Cortex of kidney (tissue), 1 donor: ENCODE measurements at places on chromosomes 1 and 21.

GRCh38 chr1:16021681-16022080, at the start of gene CLCNKA:
TSS of gene CLCNKA (plus strand) at chr1:16022036. CDS start at chr1:16022620, 584 bp downstream.
- DNase-seq = no peak

DNA sequence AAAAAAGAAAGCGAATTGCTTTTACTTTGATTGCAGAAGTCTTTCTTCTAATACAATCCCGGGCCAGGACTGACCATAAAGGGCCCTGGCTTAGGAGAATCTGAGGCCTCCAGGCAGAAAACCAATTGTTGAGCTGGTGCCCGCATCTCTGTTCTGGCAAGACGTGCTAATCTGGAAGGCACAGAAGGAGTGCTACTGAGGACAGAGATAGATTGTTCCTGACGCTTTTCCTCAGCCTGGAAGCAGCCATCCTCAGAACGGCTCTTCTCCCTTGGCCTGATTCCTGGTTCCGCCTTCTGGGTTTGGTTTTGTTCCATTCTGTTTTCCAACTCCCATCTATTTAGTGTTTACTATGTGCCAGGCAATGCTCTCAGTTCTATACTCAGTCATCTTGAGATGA, 44.8 kb upstream of the SPOCD1 start:
- DNase-seq = no peak

DNA sequence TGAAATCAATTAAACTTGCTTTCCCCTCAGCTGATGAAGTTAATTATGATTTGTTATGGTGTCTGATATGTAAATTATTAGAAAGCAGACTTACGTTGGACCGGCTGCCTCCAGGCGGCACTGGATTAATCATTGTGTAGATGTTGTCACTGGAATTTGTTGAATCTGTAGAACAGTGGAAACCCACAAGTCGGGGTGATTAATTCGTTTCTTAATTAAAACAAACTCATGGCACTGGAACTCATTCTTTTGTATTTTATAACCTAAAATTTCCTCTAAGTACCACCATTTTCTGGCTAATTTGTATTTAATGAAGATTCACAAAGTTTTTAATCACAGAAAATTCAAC, 39.0 kb downstream of the MRPL37 start:
- no peak for DNase-seq

GRCh38 chr21:34891613-34891943, 157.5 kb downstream of the RUNX1 start:
- no peak for DNase-seq

- no peak for DNase-seq
These were observed 56.1 kb upstream of the SH3GLB1 start for GRCh38 chr1:86648255-86648654.

DNA sequence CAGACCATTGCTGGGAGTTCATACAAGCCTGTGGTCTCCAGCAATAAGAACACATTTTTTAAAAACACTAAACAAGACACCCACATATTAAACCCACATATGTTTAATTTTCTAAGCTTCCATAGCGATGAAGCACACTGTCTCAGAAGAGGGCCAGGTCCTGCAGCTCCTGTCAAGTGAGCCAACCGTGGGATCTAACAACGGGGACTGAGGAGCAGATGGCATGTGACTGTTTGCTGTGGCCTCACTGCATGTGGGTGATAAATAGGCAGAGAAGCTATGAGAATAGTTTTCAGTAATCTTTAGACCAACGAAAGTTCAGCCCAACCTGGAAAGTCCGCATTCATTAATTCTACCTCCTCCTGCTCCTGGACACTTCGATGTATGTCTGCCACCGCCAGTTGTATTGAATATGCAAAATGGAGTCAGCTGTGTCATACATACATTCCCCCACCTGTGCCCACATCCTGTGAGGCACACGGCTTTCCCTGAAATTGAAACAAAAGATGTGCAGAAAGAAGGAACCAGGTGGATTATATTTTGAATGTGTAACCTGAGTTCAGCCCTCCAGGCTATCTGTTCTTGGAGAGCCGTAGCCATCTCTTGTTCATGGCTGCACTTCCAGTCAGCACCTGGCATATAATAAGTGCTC, 88.2 kb downstream of the MIS18A start:
- DNase-seq = no peak

DNA sequence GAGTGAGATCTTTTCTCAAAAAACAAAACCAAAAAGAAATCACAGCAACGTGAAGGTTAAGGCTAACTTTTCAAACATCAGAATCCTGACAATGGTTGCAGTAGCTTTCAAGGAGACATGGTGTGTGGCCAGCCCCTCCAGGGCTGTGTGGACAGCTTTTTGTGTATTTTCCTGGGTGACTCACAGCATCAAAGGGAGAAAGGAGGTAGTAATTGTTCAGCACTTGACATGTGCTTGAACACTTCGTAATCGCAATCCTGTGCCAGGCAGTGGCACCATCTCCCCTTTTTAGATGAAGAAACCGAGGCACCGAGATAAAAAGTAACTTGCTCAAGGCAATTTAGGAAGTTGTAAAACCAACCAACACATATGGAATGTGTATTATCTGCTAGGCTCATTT, 10.3 kb downstream of the NBL1 start:
- DNase-seq = no peak

DNA sequence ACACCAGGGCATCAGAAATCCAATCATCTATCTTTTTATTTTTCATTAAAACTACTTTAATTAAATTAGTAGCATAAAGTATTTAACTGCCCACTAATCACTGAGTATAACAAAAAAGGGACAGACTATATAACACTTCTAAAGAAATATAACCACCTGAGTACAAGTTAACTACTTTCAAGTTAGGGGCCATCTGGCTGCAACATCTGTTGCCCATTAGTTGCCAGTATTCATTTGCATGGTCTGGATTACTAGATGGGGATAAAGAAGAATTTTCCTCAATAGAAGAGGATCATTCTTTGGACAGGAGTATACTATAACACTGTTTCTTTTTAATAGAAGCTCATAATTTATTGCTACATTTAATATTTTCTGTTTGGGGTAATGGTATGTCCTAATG, 446.4 kb downstream of the AMY1C start:
- no peak for DNase-seq

DNA sequence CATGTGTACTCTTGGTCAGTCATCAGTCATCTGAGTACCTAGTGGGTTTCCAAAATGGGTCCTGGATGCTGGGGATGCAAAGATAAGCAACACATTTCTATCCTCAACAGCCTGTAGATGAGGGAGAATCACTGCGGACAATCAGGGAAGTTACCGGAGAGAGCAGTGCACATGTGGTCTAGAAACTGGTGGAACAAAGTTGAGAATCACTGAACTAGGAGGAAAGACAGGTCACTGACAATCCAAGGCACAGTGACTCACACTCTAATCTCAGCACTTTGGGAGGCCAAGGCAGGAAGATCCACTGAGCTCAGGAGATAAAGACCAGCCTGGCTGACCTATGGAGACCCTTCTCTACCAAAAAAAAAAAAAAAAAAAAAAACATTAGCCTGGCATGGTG, 31.4 kb upstream of the LGALS8 start:
- DNase-seq = no peak

DNA sequence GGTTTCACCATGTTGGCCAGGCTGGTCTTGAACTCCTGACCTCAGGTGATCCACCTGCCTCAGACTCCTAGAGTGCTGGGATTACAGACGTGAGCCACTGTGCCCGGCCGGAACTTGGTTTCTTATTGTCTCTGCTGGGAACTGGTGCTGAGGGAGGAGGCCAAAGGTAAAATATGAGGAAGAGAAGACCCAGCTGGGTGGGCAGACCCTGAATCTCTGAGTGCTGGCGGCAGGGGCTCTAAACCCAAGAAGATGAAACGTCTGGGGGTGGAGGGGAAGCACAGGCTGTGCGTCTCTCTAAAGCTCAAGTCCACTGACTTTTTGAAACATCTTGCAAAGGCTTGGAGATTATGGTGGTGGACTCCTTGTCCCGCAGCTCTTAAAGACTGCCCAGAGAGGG, 82.0 kb upstream of the TLR5 start:
- no peak for DNase-seq

DNA sequence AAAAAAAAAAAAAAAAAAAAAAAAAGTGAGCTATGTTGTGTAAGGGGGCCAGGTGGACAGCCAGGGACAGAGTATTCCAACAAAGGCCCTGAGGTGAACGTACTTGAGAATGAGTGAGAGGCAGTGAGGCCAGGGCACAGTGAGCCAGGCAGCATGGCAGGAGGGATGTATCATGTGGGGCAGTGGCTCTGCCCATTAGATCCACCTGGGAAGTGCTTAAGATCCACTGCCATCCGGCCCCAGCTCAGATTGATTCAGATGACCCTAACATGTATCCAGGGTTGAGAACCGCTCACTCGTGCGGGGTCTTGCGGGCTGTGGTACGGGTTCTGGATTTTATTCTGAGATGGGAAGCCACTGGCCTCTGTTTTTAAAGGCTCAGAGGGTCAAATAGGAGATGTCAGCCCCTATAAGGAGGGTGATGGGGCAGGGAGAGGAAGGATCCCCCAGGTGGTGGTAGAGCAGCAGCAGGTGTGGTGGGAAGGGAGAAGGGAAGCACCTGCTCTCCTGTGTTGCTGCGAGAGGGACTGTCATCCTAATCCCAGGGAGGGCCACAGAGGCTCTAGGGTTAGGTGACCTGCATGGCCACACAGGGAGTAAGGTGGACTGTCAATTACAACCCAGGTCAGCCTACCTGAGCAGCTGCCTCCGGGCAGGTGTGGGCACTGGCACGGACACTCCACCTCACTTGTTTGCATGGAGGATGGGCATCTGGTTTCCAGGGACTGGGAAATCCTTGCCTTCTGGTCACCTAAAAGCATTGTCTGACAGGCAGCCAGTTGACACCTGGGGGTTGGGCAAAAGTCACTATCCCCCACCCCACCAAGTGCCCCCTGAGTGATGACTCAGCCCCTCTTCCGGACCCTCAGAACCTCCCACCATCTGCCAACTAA, 31.6 kb downstream of the CDK18 start:
- no peak for DNase-seq

DNA sequence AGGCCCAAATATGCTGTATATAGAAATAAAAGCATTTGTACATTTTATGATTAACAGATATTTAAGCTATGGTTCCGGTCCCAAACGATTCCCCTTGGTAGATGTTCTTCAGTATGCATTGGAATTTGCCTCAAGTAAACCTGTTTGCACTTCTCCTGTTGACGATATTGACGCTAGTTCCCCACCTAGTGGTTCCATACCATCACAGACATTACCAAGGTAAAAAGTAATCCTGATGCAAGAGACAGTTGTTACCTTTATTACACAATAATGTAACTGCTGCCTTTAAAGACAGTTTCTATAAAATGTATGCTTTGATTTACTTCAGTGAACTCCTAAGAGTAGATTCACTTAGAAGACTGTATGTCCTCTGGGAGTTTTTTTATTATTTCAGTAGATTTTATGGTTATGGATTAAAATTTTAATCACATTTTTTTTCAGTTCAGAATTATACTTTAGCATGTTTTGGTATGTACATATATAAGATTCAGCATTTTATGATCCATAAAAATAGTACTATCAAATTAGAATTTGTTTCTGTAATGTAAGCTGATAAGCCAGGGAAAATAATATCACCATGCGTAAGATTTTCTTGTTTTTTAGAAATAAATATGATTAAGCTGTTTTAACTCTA, 96.5 kb downstream of the USP25 start:
- no peak for DNase-seq

GRCh38 chr1:58830291-58830690, 46.4 kb upstream of the JUN start:
- DNase-seq = no peak

DNA sequence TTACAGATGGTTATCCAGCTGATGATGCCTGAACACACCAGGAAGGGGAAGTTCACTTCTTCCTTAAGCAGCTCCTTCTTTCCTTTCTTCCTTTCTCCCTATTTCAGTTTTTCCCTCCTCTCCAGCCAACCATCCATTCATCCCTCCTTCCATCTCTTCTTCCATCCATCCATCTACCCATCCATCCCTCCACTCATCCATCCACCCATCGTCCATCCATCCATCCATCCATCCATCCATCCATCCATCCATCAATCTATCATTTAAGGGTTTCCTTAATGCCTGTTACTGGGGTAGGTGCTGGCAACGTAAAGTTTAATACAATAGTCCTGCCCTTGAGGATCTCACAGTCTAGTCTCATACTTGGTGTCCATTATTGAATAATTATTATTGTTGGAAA, 36.8 kb downstream of the C1orf21 start:
- DNase-seq = no peak

- DNase-seq = no peak
These were observed 7.8 kb upstream of the RIPK4 start for GRCh38 chr21:41774467-41775148.

- no peak for DNase-seq
These were observed 287.1 kb upstream of the ADGRL4 start for GRCh38 chr1:79293611-79294010.

DNA sequence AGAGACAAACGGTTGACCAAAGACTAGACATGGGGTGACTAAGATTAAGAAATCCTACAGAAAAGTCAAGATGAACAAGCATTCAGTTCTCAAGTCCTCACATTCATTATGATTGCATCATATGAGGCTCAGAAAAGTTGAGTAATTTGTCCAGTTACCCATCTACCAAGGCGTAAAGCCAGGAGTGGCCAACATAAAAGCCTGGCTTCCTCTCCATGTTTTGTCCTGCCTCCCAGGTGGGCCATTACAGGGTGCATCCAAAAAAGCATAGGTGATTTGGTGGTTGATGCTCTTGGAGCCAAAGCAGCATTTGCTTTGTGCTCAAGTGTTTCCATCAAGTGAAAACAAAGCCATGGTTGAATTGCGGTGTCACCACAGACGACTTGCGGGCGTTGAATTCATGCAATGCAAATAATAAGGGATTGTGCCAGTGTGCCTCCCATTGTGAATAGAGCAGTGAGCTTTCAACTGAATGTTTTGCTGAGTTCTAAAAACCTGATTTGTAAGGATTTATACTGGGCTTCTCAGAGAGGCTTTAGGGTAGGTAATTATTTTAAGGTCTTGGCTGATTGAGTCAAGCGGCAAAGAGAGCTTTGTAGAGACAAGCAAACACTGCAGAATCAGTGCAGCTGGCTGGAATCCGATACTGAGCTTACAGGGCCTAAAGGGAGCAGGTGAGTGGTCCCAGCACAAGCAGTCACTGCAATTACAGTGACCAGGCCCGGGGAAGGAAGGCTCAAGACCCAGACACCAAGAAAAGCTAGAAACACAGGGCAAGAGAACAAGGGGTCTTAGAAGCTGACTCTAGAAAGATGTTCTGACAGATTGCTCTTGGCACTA, 54.1 kb downstream of the KCNJ15 start:
- DNase-seq = no peak

GRCh38 chr1:14778541-14778897, 180.0 kb downstream of the KAZN start:
- no peak for DNase-seq

DNA sequence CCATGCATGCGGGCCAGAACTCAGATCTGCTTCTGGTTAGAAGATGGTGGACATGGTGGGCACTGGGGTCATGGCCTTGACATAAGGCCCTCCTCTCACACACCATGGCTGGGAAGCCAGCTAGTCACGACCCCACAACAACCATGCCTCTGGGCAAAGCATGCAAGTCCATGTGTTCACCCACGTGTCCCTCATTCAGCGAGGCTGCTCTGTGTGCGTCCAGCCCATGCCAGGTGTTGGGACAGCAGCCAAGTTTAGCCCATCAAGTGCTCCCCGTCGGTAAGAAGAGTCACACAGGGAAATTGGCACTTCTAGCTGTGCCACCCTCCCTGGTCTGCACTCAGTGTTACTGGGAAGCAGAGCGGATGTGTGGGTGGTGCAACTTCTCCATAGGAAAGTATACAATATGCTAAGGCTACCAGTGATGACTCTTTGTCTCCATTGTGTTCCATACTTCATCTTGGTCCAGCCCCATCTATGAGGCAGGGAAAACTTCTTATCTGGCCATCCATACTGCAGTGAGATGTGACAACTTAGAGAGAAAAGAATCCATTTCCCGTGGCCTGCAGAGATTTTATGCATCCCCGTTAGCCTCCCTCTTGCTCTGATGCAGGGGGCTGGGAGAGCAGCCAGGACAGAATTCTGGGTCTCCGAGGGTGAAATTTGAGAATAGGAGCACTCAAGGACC, 198.0 kb downstream of the GRIK3 start:
- no peak for DNase-seq
